T-helper 9 cell (primary cell): ENCODE measurements at places on chromosomes 2 and 18.

DNA sequence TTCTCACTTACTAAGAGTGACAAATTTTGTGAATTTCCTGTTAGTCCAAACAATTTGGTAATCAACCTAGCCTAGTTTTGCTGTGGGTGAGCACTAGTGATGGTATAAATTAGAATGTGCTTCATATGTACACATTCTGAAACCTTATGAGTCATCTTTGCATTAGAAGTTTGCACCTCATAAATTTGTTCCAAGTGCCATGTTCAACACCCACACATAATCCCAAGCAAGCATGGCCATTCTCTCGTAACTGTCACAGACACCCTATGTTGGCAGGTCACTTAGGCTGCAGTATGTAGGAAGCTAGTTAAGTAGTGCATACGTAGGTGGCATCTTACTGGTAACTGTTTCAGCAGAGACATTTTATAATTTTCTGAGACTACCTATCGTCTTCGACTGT lies 46.9 kb downstream of the NAB1 start:
- DNase-seq, result no peak

DNA sequence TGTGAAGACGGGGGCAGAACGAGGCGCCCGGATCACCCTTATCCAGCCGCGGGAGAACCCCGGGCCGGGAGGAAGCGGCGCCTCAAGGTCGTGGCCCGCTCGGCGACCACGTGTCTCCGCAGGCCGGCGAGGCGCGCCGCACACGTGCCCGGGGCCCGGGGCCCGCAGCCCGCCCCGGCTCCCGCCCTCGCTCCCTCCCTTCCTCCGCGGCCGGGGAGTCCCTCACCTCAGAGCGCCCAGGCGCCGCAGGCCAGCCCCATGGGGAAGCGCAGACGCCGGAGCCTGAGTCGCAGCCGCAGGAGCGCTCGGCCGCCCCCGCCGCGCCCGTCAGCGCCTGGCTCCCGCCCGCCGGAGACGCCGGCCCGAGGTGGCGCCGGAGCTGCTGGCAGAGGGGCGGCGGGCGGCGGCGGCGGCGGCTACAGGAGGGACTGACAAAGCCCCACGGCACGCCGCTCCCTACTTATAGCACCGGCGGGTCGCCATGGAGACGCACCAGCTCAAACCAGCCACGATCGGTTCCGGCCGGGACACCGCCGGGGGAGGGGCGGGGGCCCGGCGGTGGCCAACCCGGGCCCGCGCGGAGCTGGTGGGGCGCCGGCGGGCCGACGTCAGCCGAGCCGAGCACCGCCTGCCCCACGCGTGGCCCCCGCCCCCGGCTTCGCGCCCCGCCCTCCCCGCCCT lies at the start of gene ODC1:
Gene ODC1 (minus strand): TSS at position 433 of the 681 bp plus-strand sequence. CDS start 3,295 bp downstream, outside the sequence.
- DNase-seq, result peak; percentile 99

DNA sequence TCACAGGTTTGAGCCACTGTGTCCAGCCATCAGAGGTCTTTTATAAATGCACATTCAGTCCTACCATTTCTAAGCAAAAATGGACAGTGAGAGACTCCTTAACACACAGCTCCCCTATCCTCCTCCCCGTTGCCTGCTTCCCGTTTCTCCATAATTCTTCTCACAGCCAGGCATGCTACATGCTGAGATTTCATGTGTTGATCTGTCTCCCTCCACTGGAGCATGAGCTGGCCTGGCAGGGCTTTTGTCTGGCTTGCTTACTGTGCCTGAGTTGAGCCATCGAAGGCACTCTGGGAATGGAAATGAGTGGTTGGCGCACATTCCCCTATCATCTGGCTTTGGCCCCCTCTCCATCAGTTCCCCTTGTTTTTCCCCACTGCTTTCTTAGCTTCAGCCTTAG lies 413.5 kb downstream of the PTPRM start:
- DNase-seq, result no peak

GRCh38 chr2:151840216-151841046 lies 12.2 kb upstream of the ARL5A start:
- no peak for DNase-seq

DNA sequence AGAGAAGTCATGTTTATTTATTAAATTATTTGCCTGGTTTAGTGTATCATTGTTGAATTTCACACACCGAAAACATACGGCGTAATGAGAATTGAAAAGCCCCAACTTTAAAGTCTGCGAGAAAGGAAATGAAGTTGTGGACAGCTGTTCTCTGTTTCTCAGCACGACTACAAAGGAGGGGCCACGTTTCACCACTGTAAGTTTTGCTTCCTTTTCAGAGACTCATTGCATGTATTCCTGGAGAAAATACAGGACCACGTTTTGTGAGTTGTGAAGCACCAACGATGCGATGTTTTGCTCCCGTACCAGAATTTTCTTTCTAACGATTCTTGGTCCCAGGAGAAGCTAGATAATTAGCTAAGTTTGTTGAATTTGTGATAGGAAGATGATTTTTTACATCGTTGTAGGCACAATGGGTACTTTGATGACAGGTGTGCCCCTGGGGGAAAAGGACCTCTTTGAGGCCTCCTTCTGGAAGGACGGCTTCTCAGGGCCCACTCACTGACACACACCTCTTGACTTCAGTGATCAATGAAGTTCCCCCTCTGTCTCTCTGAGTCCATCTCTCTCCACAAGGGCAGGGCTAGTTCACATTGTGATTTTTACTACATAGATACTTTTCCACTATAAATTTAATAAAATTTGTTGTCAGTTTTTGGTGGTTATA lies 23.7 kb upstream of the ACKR3 start:
- no peak for DNase-seq

- DNase-seq, result no peak
Measured at GRCh38 chr2:226795281-226796011, 4.2 kb downstream of the IRS1 start.

- no peak for DNase-seq
Measured at GRCh38 chr2:122955776-122956175, 1069.3 kb upstream of the CNTNAP5 start.

DNA sequence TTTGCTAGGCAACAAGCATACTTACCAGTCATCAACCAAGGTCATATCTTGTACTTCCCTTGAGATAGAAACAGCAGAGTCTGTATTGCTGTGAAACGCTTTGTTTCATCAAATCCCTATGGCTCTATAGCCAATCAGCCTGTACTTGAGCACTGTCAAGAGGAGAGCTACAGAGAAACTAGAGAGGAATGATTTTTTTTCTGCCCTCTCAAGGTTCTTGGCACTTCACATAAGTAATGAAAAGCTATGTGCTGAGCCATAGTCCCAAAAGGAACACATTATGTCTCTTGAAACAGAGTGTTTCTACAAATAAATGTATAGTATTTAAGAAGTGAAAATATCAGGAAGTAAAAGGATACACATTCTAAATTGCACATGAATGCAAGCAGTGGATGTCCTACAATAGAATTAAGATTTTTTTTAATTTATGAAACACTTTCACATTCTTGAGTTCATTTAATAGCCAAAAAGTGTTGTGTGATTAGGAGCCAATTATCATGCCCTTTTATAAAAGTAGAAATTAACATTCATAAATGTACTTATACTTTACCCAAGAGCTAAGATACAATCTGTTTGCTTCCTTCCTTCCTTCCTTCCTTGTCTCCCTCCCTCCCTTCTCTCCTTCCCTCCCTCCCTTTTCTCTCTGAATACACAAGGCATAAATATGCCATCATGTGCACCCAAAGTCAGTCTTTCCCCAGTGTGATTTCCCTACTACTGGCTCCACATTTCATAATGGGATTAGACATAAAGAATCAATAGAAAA lies 131.8 kb downstream of the CSRNP3 start:
- DNase-seq, result no peak

GRCh38 chr2:105510761-105511528 lies 112.1 kb upstream of the FHL2 start:
- DNase-seq, result no peak

- no peak for DNase-seq
Measured at GRCh38 chr2:223439786-223440185, 162.4 kb downstream of the SCG2 start.

- no peak for DNase-seq
Measured at GRCh38 chr18:9191658-9192256, 55.2 kb downstream of the ANKRD12 start.

GRCh38 chr18:3388980-3389379 lies 61.0 kb upstream of the TGIF1 start:
- DNase-seq, result no peak

GRCh38 chr2:86471637-86472036 lies 30.5 kb downstream of the KDM3A start:
- DNase-seq, result no peak

GRCh38 chr2:106638580-106638979 lies 151.4 kb downstream of the CD8B2 start:
- DNase-seq, result no peak

DNA sequence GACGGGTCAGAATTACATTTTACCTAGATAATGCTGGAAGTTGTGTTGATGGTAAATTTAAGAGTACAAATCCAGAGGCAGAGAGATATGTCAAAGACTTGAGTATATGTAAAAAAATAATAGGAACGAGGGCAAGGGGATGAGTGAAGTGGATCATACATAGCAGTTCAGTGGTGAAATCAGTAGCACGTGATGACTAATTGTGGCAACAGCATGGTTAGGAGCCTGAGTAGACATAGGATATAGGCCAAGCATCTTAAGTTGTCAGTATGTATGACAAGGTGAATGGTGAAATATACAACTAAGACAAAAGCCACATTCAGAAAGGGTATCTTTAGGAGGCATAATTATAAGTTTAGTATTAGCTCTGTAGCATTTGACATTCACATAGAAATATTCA lies 826.5 kb upstream of the PIK3C3 start:
- DNase-seq, result no peak

GRCh38 chr18:21682371-21683051 lies 22.1 kb downstream of the ABHD3 start:
- no peak for DNase-seq

DNA sequence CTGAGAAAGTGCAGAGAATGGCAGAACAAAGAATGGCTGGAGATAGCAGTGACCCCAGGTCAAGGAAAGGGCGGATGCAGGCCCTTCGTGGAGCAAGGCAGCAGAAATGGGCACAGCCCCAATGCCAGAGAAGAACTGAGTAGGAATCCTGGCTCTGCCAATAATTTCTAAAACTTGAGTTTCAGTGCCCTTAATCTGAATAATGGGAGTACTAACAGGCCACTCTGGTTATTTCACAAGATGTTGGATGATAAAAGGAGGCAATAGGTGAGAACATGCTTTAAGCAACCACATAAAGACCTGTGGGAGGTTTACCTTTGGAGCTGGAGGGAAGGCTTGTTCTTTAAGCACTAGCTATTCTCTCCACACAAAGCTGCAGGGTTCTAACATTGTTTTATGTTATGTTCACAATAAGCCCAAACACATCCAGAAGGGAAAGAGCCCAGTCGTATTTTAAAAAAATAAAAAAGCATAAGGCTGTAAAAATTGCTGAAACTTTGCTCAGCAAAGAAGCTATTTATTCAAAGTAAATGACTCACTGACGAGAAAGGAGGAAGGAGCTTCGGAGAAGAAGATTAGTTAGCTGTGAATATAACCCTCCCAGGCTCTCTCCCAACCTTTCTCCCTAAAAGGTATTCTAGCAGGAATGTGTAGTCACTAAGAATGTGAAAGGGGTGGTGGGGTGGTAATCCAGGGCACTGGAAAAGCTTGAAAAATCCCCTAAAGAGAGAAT lies 470.2 kb downstream of the TXNL1 start:
- no peak for DNase-seq

DNA sequence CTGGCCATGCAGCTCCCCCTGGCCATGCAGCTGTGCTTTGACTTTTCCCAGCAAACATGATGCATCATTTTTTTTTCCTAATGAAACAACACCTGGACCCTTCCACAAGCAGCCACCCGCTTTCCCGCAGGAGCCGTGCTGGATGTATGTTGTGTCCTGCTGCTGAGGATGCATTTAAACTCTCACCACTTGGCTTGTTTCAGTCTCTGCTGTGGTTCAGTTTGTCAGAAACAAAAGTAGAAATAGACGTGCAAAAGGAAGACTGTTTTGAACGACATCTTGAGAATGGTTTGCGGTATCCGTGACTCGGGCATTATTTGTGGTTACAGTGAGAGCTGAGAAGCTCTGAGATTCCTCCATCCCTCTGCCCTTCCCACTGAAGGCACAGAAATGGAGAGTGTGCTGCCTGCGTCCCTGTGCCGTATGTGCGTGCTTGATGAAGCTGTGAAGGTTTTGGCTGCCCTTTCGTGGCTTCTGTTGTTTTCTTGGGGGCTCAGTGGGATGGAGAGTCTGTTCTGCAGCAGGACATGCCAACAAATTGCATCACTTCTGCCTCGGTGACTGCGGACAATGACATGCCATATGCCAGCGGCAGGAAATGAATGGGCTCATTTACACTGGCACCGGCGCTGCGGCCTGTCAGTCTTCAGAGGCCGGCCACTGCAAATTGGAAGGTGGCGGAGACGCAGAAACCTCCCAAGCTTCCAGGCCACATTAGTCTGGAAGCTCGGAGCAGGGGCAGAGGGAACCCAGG lies 417.7 kb upstream of the SALL3 start:
- no peak for DNase-seq

GRCh38 chr2:191994749-191995148 lies 147.9 kb upstream of the CAVIN2 start:
- no peak for DNase-seq

DNA sequence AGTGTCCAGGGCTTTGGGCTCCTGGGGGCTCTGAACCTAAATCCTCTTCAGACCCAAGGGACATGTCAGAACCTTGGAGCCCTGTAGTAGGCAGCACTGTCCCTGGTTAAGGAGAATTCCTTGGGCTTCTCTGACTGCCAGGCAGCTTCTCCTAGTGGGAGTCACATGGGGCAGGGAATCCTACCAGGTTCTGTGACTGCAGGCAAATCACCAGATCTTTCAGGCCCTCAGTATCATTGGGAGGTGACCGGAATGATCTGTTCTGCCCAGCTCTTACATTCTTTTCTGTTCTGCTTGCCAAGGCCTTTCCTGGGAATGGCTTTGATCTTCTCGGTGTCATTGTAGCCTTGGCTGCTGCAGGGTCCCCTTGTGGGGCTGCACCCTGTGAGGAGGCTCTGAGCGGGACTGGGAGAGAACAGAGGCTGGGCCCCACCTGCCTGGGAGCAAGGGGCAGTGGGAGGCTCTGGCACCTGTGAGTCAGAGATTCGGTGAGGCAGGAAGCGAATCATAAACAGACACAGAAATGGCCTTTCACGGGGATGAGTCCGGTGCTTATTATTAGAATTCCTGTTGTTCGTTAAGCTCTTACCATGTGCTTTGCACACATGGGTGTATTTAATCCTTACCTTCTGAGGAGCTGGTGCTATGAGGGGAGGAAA lies 14.1 kb downstream of the CEP68 start:
- no peak for DNase-seq
